Glomerular endothelial cell (primary cell): ENCODE measurements at places on chromosomes 16 and 17.

GRCh38 chr16:66262253-66263167, 104.0 kb upstream of the CDH5 start:
- DNase-seq = no peak

GRCh38 chr17:13601322-13601775, 380 bp downstream of the HS3ST3A1 start:
- DNase-seq = no peak

- no peak for DNase-seq
These were observed 483.7 kb downstream of the SOX9 start for GRCh38 chr17:72604518-72604917.

DNA sequence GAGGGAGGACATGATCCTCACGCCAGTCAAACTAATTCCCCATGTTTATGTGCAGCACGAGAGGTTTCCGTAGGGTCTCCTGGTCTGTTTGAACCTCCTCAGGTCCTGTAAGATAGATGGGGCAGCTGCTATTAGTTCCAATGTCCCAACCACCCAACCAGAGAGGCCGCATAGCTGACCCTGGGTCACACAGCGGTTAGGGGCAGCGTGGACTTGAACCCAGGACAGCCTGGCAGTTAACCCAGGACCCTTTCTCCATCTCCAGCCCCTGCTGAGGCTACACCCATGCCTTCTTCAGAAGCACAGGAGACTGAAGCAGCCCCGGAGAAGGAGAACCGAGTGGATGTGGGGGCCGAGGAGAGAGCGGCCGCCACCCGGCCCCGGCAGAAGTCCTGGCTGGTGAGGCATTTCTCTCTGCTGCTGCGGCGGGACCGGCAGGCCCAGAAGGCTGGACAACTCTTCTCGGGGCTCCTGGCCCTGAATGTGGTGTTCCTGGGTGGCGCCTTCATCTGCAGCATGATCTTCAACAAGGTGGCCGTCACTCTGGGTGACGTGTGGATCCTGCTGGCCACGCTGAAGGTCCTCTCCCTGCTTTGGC, 5.5 kb downstream of the OTOP3 start:
- DNase-seq = no peak

DNA sequence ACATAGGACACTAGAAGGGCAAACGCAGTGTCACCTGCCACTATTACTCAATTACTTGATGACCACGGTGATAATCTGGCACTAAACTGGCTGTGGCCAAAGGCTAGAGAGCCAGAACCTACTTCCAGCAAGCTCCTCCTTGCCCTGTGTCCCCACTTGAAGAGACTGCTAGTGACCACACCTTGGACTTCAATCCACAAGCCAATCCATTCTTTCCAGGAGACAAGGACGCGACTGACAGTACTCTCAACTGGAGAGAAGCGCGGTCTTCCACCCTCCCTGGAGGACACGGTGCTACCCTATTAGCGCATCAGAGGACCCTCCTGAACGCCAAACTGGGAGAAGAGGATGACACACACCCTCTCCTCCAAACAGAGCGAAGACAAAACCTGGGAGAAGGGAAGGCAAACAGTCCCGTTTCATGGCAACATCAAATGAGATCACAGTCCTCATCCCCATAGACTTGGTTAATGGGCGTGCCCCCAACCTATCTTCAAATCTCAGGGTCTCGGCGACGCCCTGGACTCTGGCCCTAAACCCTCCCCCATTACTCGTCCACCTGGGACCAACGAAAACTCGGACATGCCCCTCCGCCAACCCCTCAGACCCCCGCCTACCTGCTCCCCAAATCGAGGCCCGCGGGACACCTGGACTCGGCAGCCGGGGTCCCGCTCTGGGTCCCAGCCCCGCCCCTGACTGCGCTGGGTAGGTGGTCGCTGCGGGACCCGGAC, 508 bp downstream of the FLCN start:
- no peak for DNase-seq

- DNase-seq = no peak
These were observed 28.6 kb upstream of the SPNS3 start for GRCh38 chr17:4405038-4405669.

- no peak for DNase-seq
These were observed 1342.5 kb downstream of the TP53TG3F start for GRCh38 chr16:34801875-34802274.

DNA sequence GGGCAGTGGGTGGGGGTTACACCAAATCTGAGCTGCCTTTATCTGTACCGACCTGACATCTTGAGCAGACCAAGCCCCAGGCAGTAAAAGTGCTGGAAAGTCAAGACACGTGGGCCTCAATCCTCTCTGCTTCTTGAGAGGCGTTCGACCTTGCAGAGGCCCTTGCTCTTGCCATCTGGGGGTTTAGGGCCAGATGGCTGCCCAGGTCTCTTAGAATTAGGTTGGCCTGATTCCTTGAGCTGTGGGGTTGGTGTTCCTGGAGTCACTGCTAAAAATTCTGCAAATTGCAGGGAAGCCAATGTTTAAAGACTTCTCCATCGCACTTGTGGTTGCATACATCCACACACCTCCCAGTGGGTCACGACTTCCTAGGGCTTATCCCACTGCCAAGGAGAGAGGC, 238.2 kb upstream of the ASIC2 start:
- no peak for DNase-seq

GRCh38 chr16:73183611-73184092, 135.7 kb upstream of the ZFHX3 start:
- DNase-seq = no peak

DNA sequence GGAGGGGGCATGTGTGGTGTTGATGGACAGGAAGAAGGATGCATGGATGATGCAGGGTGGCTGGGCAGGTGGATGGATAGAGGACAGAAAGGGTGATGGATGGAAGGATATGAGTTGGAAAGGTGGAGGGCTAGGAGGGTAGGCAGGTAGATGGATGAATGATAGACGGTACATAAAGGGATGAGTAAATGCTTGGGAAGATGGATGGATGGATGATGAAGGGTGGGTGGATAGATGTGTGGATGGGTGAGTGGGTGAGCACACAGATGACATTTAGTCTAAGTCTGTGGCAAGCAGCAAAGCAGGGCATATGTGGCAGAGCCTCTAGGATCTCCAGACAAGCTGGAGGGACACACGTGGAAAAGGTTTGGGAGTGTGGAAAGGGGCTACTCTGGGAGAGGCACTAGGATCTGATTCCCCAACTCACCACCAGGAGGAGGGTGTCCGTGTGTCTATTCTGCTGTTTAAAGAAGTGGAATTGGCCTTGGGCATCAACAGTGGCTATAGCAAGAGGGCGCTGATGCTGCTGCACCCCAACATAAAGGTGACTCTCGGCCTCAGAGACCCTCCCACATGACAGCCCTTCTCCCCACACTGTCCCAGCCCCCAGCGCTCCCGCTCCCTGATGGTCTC, 8.2 kb downstream of the PLD2 start:
- DNase-seq = no peak

GRCh38 chr17:65783845-65784334, 222.4 kb upstream of the AXIN2 start:
- no peak for DNase-seq

GRCh38 chr17:75263055-75263454, 1.4 kb downstream of the MRPS7 start:
- DNase-seq = no peak

DNA sequence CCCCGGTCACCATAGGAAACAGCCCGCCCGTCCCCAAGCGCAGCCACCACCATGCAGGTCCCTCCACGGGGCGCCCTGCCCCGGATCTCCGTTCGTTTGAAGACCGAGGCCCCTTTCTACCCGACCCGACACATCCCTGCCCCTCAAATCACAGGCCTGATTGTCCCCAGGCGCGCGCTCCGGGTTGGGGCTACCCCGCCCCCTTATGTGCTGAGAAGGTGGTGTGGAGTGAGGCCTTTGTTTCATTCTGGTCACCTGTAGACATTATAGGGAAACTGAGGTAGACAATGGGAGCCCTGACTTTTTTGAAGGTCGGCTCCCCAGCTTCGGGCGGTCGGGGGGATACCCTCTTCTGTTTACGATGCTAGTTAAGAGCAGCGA, 763 bp upstream of the ACTG1 start:
- no peak for DNase-seq

GRCh38 chr16:2398520-2398919, 30.7 kb upstream of the CCNF start:
- no peak for DNase-seq

GRCh38 chr17:60862482-60862881, 184.8 kb downstream of the BCAS3 start:
- no peak for DNase-seq

- DNase-seq = no peak
These were observed 5.1 kb downstream of the ITGA2B start for GRCh38 chr17:44384281-44384822.

GRCh38 chr16:53741546-53741945, 37.6 kb downstream of the FTO start:
- no peak for DNase-seq

DNA sequence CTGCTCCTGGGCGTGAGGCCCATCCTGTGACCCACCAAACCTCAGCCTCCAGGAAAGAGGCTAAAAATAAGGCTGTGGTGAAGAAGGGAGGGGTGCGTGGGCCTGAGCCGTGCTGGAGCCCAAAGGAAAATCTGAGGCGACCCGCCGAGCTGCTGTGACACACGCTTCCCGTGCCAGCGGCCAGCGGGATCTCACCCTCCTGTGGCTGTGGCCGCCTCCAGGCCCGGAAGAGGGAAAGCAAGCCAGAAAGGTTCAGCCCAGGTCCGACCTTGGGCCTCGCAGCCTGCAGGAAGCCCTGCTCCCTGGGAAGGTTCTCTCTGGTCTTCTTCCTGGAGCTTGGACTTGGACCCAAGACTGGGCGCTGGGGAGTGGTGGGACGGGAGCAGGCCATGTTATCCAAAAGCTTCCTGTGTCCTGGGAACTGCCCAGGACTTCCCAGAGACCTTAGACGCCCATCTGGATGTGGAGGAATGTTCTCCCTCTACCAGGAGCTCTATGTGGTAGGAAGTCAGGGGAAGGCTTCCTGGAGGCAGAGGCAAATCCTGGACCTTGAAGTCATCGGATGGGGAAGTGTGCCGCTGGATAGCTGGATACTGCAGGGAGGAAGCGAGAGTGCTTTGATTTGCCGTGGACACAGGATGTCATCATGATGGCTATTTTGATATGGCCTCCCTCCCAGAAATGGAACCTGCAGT, 11.4 kb downstream of the SPNS2 start:
- no peak for DNase-seq

GRCh38 chr16:10658943-10659342, 35.8 kb downstream of the TEKT5 start:
- no peak for DNase-seq

- no peak for DNase-seq
These were observed 740 bp downstream of the NFATC2IP start for GRCh38 chr16:28951410-28951943.

DNA sequence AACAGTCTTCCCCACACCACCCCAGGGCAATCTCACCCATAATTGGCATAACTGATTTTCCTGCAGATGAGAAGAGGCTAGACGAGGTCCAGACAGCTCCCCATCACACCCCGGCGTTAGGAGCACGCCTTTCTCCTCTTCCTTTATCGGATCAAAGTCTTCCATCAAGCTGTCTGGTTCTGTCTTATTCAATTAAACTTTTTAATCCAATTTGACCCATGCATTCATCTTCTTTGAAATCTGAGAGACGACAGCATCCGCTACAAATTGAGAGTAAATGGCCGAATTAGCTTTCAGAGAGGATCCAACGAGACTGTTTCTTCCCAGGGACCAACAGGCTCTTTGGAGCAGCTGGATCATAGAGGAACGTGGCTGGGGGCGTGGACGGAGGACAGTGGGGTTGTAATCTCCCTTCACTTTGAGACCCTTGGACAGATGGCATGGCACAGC, 44.4 kb upstream of the GPRC5B start:
- no peak for DNase-seq

DNA sequence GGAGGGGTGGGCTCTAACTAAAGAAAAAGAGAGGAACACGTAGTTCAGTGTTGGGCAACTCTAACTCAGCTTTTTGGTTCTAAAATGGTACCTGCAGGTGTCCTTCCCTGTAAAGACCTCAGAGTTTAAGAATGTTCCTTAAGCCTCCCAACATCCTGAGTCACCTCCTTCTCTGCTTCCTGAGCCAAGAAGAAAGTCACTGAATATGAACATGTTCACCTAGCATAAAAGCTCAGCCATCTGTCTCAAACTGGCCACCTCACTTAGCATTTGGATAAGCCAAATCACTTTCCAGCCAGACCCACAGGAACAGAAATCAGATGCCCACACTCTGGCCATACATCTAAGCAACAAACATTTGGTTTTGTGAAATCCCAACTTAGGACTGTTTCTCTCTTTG, 3.7 kb downstream of the TMEM98 start:
- no peak for DNase-seq

GRCh38 chr16:67151431-67152097, 766 bp upstream of the B3GNT9 start:
- DNase-seq = no peak

DNA sequence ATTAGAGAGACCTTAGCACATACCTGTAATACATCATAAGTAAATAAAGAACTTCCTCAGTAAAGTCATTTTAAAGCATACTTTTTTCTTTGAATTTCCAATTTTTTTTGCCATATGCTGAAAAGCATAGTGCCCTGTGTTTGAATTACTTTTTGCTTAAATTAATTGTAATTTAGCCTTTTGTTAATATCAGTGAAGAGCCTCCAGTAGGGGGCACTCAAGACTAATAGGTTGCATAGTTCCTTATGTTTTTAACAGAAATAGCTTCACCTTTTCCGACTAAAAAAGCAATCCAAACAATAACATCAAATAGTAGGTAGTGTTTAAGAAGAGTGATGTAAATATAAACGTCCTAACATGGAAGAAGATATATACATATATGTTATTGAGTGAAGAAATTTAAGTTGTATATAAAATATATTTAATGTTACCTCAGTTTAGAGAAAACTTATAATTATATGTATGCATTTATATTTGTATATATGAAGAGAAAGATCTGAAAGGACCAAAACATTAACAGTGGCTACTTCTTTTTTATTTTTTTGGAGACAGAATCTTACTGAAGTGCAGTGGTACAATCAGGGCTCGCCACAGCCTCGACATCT, 18.6 kb downstream of the RAD51C start:
- no peak for DNase-seq

DNA sequence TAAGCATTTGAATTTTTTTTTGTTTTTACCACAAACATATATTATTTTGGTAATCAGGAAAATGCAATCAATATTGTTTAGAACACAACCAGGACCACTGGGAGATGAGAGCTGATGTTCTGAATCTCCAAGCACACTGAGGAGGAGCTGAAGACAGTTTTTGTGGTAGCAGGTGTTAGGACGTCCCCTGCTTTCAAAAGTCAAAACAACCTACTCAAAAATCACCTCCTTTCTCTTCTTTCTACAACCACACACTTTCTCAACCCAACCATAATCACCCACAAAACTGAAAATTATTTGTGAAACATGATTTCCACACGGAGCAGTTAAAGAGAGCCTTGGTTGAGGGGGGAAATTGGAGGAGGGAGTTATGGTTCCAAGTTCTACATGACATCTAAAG, 26.7 kb upstream of the CFAP20 start:
- no peak for DNase-seq

- DNase-seq = no peak
These were observed 52.4 kb upstream of the ENDOV start for GRCh38 chr17:80362428-80363119.

- no peak for DNase-seq
These were observed 6.7 kb downstream of the CCL2 start for GRCh38 chr17:34261568-34262337.

- DNase-seq = no peak
These were observed 113.2 kb downstream of the CDYL2 start for GRCh38 chr16:80691111-80691741.

GRCh38 chr17:43917348-43918025, 10.2 kb upstream of the MPP2 start:
- no peak for DNase-seq

GRCh38 chr17:44011876-44012275, 2.9 kb downstream of the TMEM101 start:
- no peak for DNase-seq
